ENCODE measurements at places on chromosomes 12 and 14.

- DNase-seq, result no peak
These were observed 449.9 kb downstream of the DPF3 start for GRCh38 chr14:72443991-72444441.

DNA sequence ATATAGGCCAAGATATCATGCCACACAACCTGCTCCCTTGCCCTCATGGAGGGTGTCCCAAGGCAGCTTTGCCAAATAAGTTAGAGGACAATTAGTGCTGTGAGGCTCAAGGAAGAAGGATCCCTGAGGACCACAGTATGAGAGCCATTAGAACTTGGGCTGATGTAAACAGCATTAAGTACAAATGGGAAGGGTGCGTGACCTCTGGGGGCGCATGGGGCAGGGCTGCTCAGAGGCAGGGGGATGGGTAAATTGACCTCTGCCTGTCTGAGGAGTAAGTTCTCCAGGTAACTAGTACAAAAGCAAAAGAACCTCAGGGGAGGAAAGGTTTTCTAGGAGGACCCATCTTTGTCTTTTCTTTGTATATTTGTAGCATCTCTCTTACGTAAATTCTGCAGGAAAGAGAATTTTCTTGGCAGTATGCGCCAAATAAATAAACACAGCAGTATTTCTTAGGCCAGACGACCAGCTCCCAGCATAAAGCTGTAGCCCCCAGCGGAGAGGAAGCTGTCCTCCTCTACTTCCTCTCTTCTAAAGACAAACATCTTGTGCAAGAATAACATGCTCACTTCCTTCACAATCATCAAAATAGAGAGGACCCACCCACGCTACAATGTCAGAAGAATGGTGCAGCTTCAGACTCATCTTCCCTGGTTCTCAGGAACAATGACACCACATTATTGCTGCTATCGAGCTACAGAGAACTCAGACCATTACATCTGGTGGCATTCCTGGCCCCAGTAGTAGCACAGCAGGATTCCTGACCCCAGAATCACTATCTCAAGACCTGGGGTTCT lies 16.4 kb upstream of the VWF start:
- DNase-seq, result no peak

DNA sequence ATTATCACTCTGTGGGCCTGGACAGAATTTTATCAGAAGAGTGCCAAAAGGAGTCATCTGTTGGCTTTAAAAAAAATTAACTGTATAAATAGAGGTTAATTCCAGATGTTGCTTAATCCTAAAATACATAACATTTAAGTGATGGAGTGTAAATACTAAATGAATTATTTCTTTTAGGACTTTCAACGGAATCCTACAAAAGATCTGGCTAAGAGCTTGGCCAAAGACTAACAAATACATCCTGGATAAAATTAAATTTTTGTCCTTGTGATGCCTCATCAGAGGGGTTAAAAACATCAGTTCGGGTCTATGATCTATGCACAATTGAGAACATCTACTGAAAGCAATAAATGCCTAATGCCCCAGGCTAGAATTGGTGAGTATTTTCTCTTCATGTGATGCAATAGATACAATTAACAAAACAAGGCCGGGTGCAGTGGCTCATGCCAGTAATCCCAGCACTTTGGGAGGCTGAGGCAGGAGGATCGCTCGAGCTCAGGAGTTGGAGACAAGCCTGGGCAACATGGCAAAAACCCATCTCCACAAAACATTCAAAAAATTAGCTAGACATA lies 49.8 kb upstream of the RAP1B start:
- no peak for DNase-seq

- DNase-seq, result no peak
These were observed 2.3 kb downstream of the WNT1 start for GRCh38 chr12:48980389-48980952.

DNA sequence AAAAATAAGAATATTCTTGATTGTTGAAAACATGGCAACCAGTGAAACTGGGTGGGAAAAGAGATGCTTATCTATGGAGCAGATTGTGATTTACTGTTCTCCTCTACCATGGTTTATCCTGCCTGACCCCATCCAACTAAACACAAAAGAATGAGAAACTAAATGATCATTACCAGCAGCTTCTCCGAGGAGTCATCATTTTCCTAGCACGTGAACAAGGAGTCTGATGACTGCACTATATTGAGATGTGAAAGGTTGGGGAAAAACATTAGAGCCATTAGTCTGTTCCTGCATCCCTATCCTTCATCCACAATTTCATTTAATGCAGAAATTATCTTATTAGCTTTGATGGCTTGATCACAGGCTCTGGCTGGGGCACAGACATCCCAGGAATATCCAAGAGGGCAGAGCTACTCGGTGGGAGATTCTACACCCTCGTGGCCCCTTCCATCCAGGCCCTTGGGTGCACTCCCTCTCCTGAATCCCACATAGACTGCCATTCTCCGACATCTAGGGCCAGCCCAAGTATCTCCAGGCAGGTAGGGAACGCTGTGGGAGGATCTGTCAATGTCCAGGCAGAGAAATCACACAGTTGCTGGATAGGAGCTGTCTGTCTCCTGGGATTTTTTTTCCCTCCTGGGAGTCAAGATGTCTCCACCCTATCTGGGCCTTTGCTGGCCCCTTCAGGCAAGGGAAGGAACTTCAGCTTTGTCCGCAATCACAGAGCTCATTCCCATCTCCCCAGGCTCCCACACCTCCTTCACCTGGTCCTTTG lies 43.3 kb upstream of the DHRS4 start:
- DNase-seq, result no peak

- no peak for DNase-seq
These were observed 112.1 kb upstream of the NPAS3 start for GRCh38 chr14:32826404-32827082.

DNA sequence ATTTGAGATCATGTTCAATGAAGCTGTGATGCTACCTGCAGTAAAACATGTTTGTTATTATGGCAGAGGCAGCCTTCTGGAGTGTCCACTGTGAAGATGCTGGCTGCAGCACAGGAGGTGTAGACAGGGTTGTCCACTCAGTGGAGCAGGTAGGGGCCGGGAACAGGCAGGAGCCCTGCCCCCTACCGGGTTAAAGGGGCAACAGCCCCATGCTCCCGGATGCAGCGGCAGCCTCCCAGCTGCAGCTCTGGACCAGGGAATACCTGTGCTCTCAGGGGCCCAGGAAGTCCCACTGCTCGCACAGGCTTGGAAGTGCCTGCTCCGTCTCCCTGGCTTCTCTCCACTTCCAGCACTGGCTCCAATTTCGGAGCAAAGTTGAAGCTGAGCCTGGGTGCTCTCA lies 401.6 kb downstream of the FOXG1 start:
- no peak for DNase-seq

DNA sequence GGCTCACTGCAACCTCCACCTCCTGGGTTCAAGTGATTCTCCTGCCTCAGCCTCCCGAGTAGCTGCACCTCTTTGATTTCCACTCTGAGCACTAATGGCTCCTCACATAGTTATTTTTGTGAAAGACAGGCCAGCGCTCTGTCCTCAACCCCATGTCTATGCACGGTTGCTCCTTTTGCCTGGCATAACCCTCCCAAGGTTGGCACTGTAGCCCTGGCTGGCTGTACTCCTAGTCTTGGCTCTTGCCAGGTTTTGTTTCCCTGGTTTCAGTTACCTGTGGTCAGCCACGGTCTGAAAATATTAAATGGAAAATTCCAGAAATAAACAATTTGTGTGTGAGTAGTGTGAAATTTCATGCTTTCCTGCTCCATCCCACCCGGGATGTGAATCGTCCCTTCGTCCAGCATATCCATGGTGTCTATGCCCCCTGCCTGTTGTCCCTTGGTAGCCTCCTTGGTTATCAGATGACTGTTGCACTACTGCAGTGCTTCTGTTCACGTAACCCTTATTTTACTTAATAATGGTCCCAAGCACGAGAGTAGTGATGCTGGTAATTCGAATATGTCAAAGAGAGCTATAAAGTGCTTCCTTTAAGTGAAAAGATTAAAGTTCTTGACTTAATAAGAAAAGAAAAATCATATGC lies 12.3 kb upstream of the DCD start:
- DNase-seq, result no peak

DNA sequence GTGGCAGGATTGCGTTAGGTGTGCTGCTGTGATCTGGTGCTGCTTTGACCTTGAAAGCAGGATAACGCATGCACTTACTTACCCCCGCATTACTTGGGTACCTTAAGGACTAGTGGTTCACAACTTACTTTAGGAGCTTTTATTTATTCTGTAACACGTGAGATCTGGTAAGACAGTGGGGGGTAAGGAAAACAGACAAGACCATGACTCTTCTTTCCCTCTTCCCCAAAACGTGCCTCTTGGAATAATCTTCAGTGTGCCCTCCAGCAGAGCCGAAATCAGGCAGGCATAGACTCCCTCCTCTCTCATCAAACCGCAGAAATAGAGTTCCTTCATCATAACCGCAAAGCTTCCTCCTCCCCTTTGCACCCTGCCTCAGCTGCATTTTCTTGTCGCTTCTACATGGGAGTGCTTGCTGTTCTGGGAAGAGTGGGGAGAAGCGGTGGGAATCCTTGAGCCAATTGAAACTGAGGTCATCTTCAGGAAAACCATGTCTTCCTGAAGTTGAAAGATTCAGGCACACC lies 43.4 kb downstream of the RAD52 start:
- DNase-seq, result no peak

- DNase-seq, result no peak
These were observed 11.4 kb upstream of the ATP2A2 start for GRCh38 chr12:110269622-110270124.

GRCh38 chr12:49662998-49663843 lies 39.9 kb downstream of the PRPF40B start:
- DNase-seq, result no peak

DNA sequence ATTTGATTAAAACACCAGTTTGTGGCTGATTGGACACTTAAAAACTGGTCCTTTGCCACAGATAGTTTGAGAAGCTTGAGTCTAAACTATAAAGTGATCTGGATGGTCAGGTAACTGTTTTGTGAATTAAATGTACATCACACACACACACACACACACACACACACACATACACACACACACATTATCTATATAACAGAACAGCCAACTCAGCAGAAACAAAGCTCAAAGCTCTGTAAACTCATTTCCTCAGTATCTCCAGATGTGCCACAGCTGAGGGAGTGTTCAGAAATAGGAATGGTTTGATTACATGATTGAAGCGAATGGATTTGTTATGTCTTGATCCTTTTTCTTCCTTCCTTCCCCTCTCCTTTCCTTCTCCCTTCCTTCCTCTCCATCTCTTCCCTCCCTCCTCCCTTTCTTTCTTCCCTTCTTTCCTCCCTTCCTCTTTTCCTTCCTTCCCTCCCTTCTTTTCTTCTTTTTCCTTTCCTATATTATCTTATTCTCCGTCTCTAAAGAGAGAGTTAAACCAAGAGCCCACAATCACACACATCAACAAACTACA lies 100.3 kb downstream of the LLPH start:
- DNase-seq, result no peak

GRCh38 chr12:124303579-124304313 lies 8.9 kb downstream of the RFLNA start:
- DNase-seq, result no peak

DNA sequence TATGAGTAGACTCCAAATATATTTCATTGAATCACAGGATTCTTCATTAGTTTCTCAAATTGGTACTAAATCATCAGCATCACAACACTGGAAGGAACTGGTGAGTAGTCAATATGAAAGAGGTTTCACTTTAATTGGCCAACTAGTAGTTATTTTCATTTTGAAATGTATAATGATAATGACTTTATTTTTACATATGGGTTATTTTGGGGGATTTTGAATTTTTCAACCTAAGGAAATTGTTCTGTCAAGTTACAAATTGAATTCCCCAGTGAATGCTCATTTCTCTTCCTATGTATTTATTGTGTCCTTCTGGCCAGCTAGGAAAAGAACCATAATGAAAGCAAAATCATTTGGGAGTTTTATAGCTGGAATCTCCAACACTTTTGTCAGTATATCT lies 174.2 kb upstream of the ATP2B1 start:
- DNase-seq, result no peak

- peak; percentile 56 for DNase-seq
These were observed 41.4 kb upstream of the MANSC4 start for GRCh38 chr12:27821259-27821973.

- no peak for DNase-seq
These were observed 150.8 kb downstream of the TTC7B start for GRCh38 chr14:90665321-90666000.

DNA sequence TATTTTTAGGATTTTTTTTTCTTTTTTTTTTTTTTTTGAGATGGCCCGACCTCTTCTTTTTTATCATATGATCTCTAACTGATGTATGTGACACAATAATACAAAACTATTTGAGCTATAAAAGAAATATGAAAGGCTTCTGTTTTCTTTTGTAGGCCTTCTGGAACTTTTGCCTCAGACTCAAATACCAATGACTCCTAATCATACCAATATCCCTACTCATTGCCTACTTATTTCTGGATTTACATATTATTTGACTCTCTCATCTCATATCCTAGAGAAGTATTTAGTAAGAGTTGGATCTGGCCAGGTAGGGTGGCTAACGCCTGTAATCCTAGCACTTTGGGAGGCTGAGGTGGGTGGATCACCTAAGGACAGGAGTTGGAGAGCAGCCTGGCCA lies 12.7 kb upstream of the WDR89 start:
- DNase-seq, result no peak

DNA sequence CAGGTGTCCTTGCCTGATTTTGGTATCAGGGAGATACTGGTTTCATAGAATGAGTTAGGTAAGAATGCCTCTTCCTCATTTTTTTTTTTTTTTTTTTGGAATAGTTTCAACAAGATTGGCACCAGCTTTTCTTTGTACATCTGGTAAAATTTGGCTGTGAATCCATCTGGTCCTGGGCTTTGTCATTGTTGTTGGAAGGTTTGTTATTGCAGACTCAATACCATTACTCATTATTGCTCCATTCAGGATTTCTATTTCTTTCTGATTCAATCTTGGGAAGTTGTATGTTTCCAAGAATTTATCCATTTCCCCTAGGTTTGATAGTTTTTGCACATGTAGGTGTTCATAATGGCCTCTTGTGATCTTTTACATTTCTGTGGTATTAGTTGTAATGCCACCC lies 126.0 kb upstream of the KITLG start:
- DNase-seq, result no peak

GRCh38 chr12:104856531-104856930 lies 101.6 kb downstream of the SLC41A2 start:
- no peak for DNase-seq

DNA sequence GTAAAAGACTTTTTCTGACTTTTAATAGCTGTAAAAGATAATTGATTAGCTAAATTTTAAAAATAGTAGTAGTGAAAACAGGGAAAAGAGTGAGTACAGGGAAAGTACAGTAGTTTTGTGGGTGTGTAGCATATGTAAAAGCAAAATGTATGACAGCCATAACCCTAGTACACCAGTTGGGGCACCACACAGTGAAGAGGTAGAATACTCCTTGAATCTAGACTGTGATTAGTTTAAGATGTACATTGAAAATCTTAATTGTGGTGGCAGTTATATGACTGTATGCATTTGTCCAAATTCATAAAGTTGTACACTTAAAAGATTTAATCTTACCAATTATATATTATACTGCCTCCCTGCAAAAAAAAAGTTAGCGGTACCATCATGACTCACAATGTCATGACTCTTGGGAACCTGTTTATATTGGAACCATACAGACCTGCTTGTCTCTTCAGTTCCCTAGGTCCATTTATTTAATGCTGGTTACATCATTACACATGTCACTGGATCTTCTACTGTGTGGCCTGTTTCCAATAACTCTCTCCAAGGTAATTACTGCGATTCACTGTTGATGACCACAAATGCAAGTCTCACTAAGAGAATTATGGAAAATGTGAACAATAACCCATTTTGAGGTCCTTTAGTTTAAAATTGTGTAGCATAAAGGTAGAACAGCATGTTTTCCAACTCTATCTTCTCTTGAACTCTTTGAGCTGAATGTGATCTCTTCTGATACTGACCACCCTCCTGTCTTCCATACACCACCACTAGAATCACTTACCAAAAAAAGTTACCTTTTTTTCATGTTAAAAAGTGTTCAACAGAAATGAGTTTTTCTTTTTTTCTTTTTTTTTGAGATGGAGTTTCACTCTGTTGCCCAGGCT lies 264.2 kb upstream of the AMIGO2 start:
- DNase-seq, result no peak
